Stimulated activated CD8-positive, alpha-beta memory T cell treated with anti-CD3 and anti-CD28 coated beads, Interleukin-7, amount 100 ng/mL, for 1 hour (primary cell): ENCODE measurements at places on chromosomes 2 and 18.

DNA sequence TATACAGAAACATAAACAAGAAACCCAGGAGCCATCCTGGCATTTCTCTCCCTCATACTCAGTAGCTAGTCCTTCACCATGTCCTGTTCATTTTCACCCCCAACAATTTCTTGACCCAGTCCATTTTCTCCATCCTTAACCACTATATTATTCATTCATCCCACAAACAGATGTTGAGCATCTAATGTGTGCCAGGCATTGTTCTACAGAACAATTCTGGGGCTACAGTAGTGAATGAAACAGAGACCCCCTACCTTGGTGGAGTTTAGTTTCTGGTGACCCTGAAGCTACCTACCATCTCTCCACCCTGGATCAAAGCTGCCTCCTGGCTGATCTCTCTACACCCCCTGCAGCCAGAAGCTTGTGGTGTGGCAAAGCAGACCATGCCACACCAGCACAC, 27.5 kb upstream of the BZW1 start:
- no peak for DNase-seq

GRCh38 chr18:36661999-36662398, 166.8 kb downstream of the TPGS2 start:
- DNase-seq: no peak

DNA sequence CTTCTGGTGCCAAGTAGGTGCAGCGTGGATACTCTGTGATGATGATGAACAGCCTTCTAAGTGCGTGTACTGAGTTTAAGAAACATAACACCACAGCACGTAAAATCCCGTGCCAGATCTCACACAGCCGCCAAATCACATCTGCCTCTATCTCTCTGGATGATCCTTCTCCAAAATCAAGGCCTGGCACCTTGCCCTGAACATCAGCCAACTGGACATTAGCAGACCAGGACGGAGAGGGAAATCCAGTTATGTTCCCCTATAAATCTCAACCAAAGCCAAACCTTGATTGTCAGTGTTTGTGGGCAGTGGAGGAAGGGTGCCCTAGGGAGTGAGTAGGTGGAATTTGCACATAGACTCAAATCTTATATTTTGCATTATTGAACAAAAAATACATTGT, 164.3 kb downstream of the MIB1 start:
- DNase-seq: no peak

- DNase-seq: no peak
Observed at GRCh38 chr18:11470941-11471340, 138.5 kb upstream of the SLC35G4 start.

DNA sequence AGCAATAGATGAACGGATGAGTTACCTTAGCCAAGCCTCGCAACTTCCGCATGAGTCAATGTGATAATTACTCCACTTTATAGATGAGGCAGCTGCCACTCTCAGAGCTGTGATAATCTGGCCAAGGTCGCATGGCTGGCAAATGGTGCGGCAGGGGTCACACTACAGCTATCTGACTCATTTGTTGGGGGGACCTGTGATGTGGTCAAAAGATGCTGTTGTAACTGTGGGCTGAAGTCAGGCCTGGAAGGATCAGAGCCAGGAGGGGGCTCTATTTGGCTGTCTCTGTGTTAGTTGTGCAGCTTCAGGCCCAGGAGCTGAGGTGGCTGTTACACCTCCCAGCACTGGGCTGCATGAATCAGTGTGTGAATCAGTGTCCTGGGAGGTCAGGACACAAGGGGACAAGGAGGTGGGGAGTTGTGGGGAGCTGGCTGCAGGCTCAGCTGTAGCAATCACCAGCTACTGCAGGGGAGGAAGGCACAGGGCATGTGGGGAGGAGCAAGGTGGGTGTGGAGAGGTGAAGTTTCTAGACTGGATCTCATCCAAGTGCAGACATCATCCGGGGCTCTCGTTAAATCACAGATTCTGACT, 33.1 kb downstream of the NGEF start:
- no peak for DNase-seq

DNA sequence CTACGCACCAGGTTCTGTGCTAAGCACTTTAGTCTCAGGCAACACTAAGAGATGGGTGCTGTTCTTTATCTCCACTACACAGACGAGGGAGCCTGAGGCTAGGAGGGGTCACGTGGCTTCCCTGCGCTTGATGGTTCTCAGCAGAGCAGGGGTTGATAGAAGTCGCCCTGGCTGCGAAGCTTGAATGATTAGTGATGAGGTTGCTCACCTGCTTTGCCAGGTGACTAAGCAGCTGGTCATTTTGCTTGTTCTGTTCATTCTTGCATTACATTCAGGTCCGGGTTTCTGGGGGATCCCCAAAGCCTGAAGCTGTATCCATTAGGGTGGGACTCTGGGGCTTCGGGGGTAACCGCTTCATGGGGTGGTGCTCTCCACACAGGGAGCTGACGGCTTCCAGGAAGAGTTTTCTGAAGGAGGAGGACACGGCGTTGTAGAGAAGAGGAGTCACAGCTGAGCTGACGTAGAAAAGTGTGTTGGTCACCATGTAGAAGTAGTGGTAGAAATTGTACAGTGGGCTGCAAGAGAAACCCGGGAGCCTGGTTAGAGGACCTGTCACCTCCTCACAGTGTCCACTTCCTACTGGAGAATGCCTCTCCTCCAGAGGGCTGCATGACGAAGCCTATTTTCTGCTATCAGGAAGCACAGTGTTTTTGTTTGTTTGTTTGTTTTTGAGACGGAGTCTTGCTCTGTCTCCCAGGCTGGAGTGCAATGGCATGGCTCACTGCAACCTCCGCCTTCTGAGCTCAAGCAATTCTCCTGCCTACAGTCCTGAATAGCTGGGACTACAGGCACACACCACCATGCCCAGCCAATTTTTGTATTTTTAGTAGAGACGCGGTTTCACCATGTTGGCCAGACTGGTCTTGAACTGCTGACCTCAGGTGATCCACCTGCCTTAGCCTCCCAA, 11.5 kb downstream of the NTSR2 start:
- DNase-seq: no peak

DNA sequence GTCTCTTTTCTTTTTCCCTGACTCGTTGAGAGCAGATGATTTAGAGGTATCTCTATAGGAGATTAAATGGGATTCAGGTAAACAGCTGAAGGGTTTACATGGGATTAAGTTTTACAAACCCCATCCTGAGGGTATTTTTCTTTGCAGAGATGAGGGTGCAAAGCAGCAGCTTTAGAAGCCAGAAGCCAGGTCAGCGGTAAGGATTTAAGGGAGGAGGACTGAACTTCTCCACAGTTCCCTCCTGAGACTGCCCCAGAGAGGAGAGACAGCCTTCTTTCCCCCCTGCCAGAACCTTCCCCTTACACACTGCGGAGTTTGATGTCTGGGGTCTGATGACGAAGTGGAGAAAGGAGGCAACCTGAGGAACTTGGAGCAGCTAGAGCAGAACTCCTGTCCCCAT, 220.1 kb downstream of the PRKCE start:
- DNase-seq: no peak

DNA sequence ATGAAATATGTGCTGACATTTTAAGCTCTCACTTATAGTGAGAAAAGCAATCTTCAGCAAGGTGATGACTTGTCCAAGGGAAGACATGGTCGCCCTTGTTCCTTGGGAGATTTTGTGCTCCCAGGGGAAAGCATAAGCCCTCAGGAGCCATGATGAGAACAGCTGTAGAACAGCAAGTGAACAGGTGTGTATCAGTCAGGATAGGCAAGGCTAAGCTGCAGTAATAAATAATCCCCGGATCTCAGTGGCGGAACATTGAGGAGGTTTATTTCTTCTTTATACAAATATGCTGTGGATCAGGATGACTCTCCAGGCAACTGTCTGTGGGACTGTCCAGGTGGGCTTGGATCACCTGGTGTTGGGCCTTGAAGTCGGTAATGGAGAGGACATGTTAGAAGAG, 103.1 kb downstream of the MSH2 start:
- no peak for DNase-seq

GRCh38 chr2:120251078-120251477, 1.6 kb upstream of the RALB start:
- no peak for DNase-seq

GRCh38 chr2:225471482-225471881, 72.0 kb downstream of the NYAP2 start:
- no peak for DNase-seq

- no peak for DNase-seq
Observed at GRCh38 chr2:173390036-173390435, 35.4 kb downstream of the CDCA7 start.

DNA sequence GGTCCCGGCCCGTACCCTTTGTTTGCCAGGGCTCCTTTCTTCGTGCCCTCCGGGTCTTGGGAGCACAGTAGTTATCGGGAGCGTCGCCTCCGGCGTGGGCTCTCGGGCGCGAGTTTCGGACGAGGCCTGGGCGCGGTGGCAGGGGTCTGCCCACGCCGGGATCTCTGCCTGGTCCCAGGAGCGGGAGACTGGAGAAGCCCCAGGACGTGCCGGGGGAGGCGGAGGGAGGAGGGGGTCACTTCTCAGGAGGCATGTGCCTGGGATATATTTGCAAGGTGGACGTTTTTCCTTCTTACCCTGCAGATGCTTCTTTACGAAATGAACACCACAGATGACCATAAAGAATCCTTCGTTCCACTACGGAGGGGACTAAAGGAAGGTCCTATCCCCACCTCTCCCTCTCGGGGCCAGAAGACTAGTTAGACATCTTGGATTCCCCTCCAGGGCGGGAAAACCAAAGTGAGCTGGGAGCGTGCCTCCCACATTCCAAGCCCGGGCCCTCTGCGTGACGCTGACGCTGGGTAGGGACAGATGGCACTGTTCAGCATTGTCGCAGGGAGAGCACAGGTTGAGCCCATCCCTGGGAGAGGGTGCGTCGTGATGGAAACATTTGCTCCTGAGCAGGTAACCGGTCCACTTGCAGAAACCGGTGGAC, 483 bp upstream of the FHL2 start:
- DNase-seq: no peak

DNA sequence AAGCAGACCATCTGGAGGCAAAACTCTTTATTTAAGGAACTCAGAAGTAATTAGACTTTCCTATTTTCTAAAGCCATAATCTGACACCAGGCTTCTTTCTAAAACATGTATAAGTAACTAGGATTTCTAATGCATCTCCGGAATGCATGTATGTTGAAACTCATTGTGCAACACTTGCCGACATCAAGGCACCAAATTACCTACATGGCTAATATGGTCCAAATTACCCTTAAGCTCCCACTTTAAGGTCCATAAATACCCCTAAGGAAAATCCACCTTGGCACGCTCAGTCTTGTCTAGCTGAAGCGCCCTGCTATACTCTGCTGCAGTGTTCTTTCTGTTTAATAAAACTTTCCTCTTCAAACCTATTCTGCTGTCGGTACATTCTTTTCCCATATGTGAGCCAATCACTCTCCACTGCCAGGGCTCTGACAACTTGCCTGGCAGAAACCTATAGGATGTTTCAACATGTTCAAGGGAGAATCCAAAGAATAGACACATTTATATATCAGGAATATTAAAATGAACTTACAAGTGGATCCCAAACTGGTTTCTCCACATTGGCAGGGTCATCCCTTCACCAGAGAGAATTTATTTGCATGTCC, 171.9 kb downstream of the GALNT1 start:
- DNase-seq: no peak

DNA sequence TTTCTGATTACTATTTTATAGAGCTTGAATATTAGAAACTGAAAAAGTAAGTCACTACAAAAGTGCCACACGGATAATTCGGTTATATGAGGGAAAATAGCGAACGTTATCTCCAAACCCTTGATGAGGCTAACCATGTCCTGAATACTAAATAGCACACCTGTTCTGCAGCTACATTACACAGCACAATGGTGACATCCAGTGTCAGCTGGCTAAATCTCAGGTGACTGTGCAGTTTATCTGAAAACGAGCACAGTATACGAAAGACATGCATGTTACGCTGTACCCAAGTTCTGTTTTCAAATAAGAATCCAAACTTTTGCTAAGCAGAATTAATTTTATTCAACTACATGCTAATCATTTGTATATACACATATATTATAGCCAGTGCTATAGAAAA, 9.0 kb downstream of the CCDC68 start:
- DNase-seq: no peak

GRCh38 chr2:128692895-128693742, 374.5 kb upstream of the HS6ST1 start:
- DNase-seq: no peak

- no peak for DNase-seq
Observed at GRCh38 chr2:230941202-230942180, 16.4 kb upstream of the GPR55 start.

- no peak for DNase-seq
Observed at GRCh38 chr18:74116633-74117554, 30.7 kb downstream of the FBXO15 start.

- no peak for DNase-seq
Observed at GRCh38 chr2:107469437-107469995, 357.2 kb upstream of the RGPD4 start.

GRCh38 chr2:137221797-137222492, 456.6 kb downstream of the THSD7B start:
- DNase-seq: no peak

DNA sequence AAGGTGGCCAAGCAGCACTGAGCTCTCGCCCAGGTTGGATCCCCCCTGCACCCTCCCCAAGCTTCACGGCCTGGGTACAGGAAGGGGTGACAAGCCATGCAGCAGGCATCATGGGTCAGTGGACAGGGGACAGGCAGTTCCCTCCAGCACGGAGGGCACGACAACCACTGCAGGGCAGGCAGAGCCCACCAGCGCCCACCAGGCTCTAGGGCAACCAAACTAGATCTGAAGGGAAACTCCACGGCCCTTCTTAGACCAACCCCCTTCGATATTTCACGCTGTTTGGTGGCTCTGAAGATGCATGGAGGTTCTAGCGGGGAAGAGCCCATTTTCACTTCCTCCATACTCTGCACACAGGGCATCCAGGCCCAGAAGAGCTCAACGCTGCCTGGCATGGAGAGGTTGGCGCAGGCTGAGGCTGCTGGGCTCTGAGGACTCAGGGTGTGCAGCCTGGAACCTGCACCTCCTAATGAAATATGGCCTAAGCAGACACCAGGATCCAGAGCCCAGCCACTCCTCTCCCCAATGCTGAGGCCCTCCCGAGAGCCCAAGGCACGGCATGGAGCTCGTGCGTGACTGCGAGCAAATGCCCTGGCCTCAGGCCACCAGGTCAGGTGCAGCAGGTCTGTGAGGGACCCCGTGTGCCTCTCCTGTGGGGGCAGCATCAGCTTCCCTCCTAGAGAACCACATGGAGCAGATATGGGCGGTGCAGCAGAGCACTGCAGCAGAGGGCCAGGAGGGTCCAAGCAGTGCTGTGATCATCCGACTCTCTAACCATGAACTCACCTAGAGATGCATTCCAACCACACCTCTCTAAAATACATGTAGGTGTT, 8.7 kb upstream of the MTERF4 start:
- no peak for DNase-seq

DNA sequence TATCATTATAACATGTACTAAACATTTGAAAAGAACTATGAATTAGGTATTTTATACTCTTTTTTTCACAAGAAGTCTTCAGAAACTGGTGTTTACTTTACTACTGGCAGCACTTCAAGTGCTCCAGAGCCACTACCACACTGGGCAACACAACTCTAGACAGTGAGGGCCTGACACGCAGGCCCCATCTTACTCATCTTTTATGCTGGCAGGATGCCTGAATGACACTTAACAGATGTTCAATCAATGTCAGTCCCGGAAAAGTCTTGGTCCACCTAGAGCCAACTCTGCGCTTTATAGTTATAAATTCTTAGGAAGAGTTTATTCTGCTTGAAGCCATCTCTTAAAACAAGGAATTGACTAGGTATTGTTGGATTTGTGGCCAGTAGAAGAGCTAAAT, 8.7 kb upstream of the WIPF1 start:
- DNase-seq: no peak
